K562 (cell line): ENCODE measurements at places on chromosomes 5 and 9. TPM values are rescaled to one million over a fixed set of nuclear protein-coding genes. Genes with fewer than 3 reads are reported as not detected.

RPL35 gene
- 2,106 and 2,300 TPM in 2 replicates for total RNA-seq

PTPRD gene
- total RNA-seq: 0.02 and 0.11 TPM in 2 replicates

GCNT4 gene
- 0.02 TPM in 1 of 2 replicates, not detected in the other for total RNA-seq

TTC33 gene
- 11.5 and 12.1 TPM in 2 replicates for total RNA-seq

SLCO6A1 gene
- total RNA-seq: 0.11 TPM in 1 of 2 replicates, not detected in the other

DRD1 gene
- total RNA-seq: not detected in 2 replicates

ARL14EPL gene
- 0.09 and 0.20 TPM in 2 replicates for total RNA-seq

DOCK8 gene
- total RNA-seq: 49.4 and 53.8 TPM in 2 replicates

FAM200C gene
- total RNA-seq: 1.7 and 1.9 TPM in 2 replicates

SREK1IP1 gene
- 27.3 and 27.7 TPM in 2 replicates for total RNA-seq

SPATA9 gene
- total RNA-seq: 0.11 TPM in 1 of 2 replicates, not detected in the other

IL7R gene
- 0.98 and 1.1 TPM in 2 replicates for total RNA-seq

CCNH gene
- total RNA-seq: 100 and 102 TPM in 2 replicates

SEMA4D gene
- total RNA-seq: 4.7 and 5.1 TPM in 2 replicates

SEMA5A gene
- total RNA-seq: 0.02 and 0.07 TPM in 2 replicates

GRXCR2 gene
- not detected in 2 replicates for total RNA-seq

KCNN2 gene
- 0.07 TPM in 1 of 2 replicates, not detected in the other for total RNA-seq

NUTM2G gene
- total RNA-seq: not detected in 2 replicates

PTGER4 gene
- total RNA-seq: 0.11 and 0.31 TPM in 2 replicates

SLU7 gene
- 38.4 and 43.6 TPM in 2 replicates for total RNA-seq

OR1N2 gene
- not detected in 2 replicates for total RNA-seq

IL13 gene
- total RNA-seq: not detected in 2 replicates

TMC1 gene
- not detected in 2 replicates for total RNA-seq

STPG3 gene
- not detected in 2 replicates for total RNA-seq

IFNA21 gene
- not detected in 2 replicates for total RNA-seq

IL4 gene
- not detected in 2 replicates for total RNA-seq
